ENCODE measurements at places on chromosomes 12 and 14. TPM values are rescaled to one million over a fixed set of nuclear protein-coding genes. Genes with fewer than 3 reads are reported as not detected.
A peak's percentile ranks its signal among the peaks of the same experiment; 100 is the strongest.

The PLEKHH1 gene
- 1.7 TPM for total RNA-seq

DNA sequence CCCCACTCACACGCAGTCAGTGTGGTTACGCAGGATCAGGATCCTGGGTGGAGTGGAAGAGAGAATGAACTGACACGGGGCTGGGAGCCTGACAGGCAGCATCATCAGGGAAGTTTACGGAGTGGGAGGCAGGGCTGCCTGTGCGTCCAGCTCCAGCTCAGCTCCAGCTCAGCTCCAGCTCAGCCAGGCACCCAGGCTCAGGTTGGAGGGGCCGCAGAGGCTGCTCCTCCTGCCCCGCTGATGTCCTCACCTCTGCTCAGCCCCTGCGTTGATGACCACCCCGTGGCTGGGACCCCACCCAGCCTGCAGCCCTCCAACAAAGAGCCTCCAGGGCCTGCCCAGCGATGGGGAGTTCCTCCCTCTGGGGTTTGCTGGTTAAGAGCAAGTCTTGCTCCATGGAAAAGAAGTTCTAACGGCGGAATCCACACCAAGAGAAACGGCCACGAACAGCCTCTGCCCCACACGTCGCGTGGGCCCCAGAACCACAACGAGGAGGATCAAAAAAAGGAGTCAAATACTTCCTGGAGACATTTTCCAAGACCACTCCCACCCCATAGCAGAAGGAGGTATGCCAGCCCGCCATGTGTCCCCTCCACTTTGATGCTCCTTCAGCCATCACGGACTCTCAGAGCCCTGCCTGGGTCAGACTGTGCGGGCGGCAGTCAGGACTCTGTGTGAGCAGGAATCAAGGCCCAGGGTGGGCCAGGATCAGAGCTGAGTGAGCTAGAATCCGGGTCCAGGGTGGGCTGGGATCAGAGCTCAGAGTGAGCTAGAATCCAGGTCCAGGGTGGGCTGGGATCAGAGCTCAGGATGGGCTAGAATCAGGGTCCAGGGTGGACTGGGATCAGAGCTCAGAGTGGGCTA, 17.7 kb upstream of the C14orf180 start:
- DNase-seq, result no peak

The CIPC gene
- total RNA-seq, result 12.9 TPM

The TAMALIN gene
- 30.1 TPM for total RNA-seq

- DNase-seq, result no peak
These were observed 427.7 kb downstream of the FUT8 start for GRCh38 chr14:65840118-65840751.

The KRT86 gene
- total RNA-seq, result not detected

GRCh38 chr12:61654698-61655097, 605.5 kb upstream of the USP15 start:
- DNase-seq, result no peak

- DNase-seq, result no peak
These were observed 47.0 kb upstream of the KCNA5 start for GRCh38 chr12:4996714-4997113.

DNA sequence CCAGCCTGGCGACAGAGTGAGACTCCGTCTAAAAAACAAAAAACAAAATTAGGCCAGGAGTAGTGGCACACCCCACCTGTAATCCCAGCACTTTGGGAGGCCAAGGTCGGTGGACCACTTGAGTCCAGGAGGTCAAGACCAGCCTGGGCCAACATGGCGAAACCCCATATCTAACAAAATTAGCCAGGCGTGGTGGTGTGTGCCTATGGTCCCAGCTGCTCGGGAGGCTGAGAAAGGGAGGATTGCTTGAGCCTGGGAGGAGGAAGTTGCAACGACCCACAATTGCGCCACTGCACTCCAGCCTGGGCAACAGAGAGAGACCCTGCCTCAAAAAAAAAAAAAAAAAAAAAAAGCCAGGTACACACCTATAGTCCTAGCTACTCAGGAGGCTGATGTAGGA, 37.0 kb downstream of the KDM2B start:
- no peak for DNase-seq

DNA sequence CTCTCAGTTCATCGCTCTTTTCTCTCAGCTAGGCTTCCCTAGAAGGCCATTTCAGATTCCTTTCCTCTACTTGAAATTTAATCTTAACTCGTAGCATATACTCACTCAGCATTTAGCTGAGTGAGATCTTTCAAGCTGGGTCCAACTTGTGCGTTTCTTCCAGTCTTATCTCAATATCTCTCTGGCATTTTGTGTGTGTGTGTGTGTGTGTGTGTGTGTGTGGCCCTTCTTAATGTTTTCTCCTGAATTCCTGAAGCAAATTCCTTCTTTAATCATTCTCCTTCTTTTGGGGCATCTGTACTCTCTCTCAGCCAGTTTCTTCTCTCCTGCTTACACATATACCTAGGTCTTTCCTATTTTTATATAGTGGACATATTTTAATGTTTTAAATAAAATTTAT, 129.1 kb downstream of the KITLG start:
- no peak for DNase-seq

GRCh38 chr14:100429537-100429936, 106.4 kb downstream of the SLC25A47 start:
- DNase-seq, result no peak

The CCDC196 gene
- total RNA-seq, result not detected

DNA sequence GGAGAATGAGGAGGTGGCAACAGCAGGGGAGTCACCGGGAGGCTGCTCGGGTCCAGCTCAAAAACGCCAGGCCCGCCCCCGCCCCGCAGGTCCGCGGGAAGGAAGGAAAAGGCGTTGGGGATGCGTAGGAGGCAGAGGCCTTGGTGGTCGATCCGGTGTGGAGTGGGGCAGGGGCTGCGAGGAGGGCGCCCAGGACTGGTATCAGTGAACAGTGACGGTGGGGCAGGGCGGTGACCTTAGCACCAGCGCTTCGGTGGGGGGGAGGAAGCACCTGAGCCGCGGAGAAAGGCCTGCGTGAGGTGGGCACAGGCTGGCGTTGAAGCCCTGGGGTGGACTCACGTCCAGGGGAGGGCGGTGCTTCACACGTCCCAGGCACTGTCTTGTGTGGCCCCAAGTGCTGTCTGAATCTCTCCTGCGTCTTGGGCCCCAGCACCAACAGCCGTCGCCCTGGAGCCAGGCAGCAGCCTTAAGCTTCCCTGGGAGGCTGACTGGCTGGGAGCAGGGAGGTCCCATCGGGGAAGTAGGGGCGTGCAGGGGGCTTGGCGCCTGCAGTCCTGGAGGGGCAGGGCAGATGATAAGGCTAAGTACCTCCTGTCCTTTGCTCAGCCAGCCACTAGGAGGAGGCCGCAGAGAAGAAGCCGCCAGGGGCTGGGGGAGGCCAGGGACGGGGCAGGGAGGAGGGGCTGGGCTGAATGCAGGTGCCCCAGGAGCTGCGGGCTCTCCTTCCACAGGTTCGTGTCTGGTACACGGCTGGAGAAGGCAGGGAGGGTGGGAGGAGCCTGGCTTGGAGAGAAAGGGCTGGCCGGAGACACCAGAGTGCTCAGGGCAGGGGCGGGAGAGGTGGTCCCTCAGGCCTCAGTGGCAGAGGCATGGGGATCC, 26.5 kb downstream of the ZBTB42 start:
- DNase-seq, result peak; percentile 54
